Panc1 (cell line): ENCODE measurements at places on chromosomes 6 and 20.

GRCh38 chr20:52268184-52268749 is 76.7 kb upstream of the ZFP64 start:
- no peak for DNase-seq

- no peak for DNase-seq
Measured at GRCh38 chr6:1242021-1242420, 69.9 kb upstream of the FOXQ1 start.

DNA sequence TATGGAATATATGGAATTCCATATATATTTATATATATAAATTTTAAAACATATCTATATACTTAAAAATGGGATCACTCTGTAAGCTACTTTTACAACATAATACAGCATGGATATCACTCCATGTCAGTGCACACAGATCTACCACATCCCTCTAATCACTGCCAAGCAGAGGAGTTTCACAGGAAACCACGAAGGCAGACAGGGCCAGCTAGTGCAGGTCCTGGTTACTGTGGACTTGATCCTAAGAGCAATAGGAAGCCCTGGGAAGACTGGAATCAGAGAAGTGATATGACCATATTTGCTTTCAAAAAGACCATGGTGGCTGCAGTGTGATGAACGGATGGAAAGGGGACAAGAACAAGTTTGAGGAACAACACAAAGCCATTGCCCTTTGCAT is 40.0 kb upstream of the NRN1 start:
- no peak for DNase-seq

GRCh38 chr6:144305985-144306384 is 20.9 kb downstream of the UTRN start:
- DNase-seq, result no peak

- no peak for DNase-seq
Measured at GRCh38 chr20:56187534-56188165, 60.9 kb upstream of the MC3R start.
